ENCODE measurements at places on chromosomes 7 and 10.

GRCh38 chr7:151863386-151864079 lies 13.4 kb downstream of the PRKAG2 start:
- DNase-seq: no peak

GRCh38 chr7:23012908-23013714 lies 819 bp downstream of the HYCC1 start:
- DNase-seq: no peak

DNA sequence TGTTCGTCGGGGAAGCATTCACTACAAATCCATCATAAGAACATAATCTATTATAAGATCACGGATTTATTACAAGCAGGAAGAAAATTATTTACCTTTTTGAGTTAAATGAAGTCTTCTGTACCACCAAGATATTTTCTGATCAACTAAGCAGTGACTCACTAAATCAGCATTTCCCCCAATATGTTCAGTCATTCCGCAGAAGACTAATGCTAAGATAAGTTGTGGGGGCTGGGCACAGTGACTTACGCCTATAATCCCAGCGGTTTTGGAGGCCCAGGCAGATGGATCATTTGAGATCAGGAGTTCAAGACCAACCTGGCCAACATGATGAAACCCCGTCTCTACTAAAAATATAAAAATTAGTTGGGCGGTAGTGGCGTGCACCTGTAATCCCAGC lies 144.2 kb upstream of the EGR2 start:
- DNase-seq: peak; percentile 73

DNA sequence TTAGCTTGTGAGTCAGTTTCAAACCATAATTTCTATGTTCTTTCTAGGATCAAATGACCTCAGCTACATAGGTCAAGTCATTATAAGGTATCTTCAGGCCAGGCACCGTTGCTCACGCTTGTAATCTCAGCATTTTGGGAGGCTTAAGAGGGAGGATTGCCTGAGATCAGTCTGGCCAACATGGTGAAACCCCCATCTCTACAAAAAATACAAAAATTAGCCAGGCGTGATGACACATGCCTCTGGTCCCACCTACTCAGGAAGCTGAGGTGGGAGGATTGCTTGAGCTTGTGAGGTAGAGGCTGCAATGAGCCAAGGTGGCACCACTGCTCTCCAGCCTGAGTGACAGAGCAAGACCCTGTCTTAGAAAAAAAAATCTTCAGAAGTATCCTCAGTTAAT lies 362.3 kb downstream of the GATA3 start:
- DNase-seq: no peak

- no peak for DNase-seq
Measured at GRCh38 chr10:71308985-71309384, 10.1 kb upstream of the SLC29A3 start.

- no peak for DNase-seq
Measured at GRCh38 chr10:70942125-70942524, 53.8 kb upstream of the PCBD1 start.

DNA sequence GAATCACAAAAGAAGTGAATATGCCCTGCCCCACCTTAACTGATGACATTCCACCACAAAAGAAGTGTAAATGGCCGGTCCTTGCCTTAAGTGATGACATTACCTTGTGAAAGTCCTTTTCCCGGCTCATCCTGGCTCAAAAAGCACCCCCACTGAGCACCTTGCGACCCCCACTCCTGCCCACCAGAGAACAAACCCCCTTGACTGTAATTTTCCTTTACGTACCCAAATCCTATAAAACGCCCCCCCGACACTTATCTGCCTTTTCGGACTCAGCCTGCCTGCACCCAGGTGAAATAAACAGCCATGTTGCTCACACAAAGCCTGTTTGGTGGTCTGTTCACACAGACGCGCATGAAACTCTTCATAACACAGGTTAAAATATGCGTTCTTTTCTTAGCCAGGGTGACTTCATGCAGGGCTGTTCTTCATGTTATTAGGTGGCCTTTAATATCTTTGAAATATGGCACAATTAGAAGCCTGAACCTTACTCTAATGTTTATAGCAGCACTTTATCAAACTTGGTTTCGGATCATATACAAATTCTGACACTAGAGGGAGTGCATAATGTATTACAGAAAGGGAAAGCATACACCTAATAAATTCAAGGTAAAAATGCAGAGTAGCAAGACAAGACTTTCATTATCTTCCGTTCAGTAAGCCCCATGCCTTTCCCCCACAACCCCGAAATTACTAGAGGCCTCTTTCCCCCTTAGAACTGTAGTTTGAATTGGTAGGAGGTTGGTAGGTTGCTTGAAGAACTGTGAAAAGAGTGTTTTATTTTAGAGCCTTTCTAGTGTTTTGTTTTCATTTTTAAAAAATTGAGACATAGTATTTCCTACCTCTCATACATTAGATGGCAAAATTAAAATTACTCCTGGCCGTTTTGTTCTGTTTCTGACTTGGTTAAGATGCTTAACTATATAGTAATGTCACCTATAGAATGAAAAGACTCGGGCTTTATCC lies 117.9 kb downstream of the NPY start:
- DNase-seq: no peak
